ENCODE measurements at places on chromosomes 1 and 21. TPM values are rescaled to one million over a fixed set of nuclear protein-coding genes. Genes with fewer than 3 reads are reported as not detected.

The KDM1A gene
- 60.8 TPM for total RNA-seq

The GIPC2 gene
- total RNA-seq = 2.3 TPM

The HEYL gene
- total RNA-seq = 1.8 TPM

The LCE1A gene
- not detected for total RNA-seq

The CNKSR1 gene
- total RNA-seq = 5.6 TPM

The SPRR4 gene
- not detected for total RNA-seq

The FCGR1A gene
- 3.2 TPM for total RNA-seq

The IL10RB gene
- 21.5 TPM for total RNA-seq

The AXDND1 gene
- total RNA-seq = not detected

The PM20D1 gene
- total RNA-seq = 0.81 TPM

The VTCN1 gene
- 1.9 TPM for total RNA-seq

The DISP1 gene
- 6.2 TPM for total RNA-seq

The NFASC gene
- total RNA-seq = 12.8 TPM

The NPHS2 gene
- total RNA-seq = not detected

The METTL13 gene
- total RNA-seq = 17.0 TPM

The FAAH gene
- total RNA-seq = 32.7 TPM

The LCE1C gene
- not detected for total RNA-seq

The BEST4 gene
- total RNA-seq = 0.63 TPM

The FABP3 gene
- total RNA-seq = 16.3 TPM

The CYYR1 gene
- total RNA-seq = 5.1 TPM

The HSD11B1 gene
- total RNA-seq = 98.8 TPM

The PLCH2 gene
- total RNA-seq = not detected

The GABRD gene
- not detected for total RNA-seq

The RCAN3 gene
- total RNA-seq = 1.1 TPM

The ZNF683 gene
- total RNA-seq = not detected

The BSND gene
- total RNA-seq = 0.10 TPM

The CACNA1S gene
- total RNA-seq = not detected

The TRNP1 gene
- total RNA-seq = 0.68 TPM

The ZNF648 gene
- 1.6 TPM for total RNA-seq

The SLC25A34 gene
- total RNA-seq = 1.6 TPM

The SNIP1 gene
- 10.0 TPM for total RNA-seq

The PLEKHA6 gene
- total RNA-seq = 20.5 TPM

The TEX38 gene
- not detected for total RNA-seq

The DIPK1A gene
- 10.1 TPM for total RNA-seq

The CRYAA gene
- not detected for total RNA-seq

The GBP7 gene
- not detected for total RNA-seq

The KCNQ4 gene
- total RNA-seq = 0.36 TPM

The LRRC8D gene
- 8.8 TPM for total RNA-seq

The OLFML3 gene
- total RNA-seq = 69.7 TPM

The SH3BGRL3 gene
- 18.6 TPM for total RNA-seq

The MIS18A gene
- 9.8 TPM for total RNA-seq

The TSPAN2 gene
- 4.9 TPM for total RNA-seq

The ZBTB8A gene
- 13.9 TPM for total RNA-seq
